Left kidney (tissue), 8 donors: ENCODE measurements at places on chromosomes 6 and 20.

- DNase-seq = no peak
Observed at GRCh38 chr20:50008007-50008406, 25.2 kb downstream of the SNAI1 start.

- DNase-seq = no peak
Observed at GRCh38 chr6:148868314-148868713, 121.5 kb downstream of the UST start.

GRCh38 chr6:54706844-54707605 lies 139.5 kb upstream of the FAM83B start:
- DNase-seq = no peak

GRCh38 chr6:157975456-157975855 lies 6.2 kb upstream of the SYNJ2 start:
- DNase-seq = no peak

DNA sequence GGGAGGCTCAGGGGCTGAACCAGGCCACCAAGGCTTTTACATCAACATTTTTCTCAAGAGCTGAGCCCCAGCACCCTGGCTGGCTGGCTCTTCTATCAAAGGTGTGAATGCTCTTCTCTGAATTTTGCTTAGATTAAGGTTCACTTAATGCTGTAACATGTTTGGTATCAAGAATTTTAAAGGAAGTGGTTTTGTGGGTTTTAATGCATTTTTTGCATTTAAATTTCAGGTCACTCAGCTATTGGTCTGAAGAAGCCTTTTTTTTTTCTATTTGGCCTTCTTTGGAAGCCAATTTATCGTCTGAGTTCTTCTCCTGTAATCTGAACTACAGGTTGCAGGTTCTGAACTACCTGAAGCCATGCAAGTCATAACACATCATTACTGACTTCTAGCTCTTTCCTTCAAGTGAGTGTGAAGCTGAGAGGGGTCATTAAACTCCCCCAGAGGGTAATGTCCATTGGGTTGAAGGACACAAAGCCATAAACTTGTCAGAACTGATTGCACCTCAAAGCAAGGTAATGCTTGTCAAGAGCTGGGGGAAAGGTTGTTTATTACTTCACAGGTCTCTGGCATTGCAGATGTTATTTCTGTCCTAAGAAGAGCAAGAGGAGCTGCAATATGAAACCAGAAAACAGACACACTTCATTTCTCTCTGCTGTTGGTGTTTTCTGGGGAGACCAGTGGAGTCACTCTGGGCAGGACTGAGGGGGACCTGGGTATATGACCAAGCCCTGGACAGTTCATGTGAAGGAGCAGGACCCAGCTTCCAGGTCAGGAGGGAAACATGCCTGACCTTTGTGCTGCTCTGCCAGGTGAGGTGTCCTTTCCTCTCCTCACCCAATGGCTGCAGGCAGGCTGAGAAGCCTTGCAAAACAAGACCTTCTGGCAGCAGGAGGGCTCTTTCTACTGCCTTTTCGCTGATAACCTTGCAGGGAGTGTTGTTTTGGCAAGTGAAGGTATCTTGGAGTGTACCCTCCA lies 26.1 kb upstream of the NEDD9 start:
- no peak for DNase-seq

DNA sequence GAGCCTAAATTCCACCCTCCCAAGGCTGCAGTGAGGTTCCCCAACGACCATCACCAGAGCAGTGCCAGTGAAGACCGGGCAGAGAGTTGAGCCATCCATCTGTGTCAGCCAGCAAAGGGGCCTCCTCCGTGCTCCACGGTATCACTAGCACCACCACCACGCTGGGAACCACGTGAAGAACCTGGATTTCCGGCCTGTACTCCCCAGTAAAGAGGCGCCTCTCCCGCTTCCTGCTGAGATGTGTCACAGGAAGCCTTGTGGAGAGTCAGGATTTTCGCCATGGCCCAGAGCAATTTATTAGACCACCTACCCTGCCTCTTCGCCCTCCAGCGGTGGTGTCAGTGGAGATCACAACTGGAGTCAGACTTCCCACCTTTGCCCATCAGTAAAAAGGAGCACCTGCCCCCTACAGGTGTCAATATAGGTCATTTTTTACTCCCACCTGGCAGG lies 28.8 kb downstream of the CPXM1 start:
- no peak for DNase-seq

DNA sequence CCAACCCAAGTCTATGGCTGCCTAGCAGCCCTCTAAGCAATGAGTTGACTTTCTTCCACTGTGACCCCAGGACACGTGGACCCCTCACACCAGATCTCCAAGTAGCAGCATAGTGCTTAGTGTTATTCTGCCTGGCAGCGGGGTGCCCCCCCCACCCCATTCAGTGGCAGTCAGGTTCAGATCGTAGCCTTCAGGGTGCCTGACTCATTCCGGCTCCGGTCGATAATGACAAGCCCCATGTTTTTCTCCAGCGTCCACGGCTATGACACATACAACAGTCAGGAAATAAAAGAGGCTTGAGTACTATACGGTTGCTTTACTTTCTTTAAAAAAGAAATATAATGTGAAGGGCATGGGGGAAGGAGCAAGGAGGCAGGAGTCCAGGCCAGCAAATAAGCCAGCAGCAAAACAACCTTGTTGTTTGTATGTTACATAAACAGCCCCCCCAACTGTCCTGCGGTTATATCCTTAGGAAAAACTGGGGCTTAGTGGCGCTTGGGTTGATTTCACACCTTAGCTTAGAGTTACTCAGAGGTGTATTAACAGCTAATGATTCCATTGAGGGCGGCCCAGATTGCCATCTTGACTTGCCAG lies 23.1 kb downstream of the GNAS start:
- no peak for DNase-seq
